ENCODE measurements at places on chromosomes 7 and 10. TPM values are rescaled to one million over a fixed set of nuclear protein-coding genes. Genes with fewer than 3 reads are reported as not detected.

DNA sequence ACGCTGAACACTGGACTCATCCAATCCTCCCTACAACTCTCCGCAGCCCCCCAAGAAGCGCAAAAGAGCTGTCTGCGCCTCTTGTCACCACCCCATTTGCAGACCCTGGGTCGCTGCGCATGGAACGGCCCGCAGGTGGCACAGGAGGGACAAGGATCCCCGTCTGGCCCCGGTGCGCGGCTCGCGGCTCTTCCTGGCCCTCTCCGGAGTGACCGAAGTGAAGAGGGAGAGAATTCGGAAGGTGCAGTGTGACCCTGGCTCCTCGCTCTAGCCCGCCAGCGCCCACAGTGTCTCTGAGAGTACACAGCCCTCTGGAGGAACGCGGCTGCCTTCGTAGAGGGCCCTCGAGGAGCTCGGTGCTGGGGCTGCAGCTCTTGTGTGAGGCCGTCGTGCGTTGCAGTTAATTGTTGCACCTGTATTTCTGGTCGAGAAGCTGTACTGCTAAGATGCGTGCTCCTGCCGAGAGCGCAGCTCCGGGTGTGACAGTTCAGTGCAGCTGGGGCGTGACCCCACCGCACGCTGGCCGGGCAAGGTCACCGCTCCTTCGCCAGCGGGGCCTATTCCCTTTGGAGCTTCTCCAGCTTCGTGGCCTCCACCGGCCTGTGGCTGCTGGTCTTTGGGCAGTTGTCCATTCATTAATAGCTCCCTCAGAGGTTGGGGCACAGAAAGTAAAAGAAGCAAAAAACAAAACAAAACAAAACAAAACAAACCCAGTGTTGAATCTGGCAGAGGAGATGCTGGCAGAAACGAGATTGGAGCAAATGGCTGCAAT lies 119.0 kb downstream of the SEC23IP start:
- no peaks in the 10 kb centered on the region for H3K36me3 ChIP-seq
- peak overlapping the region; percentile 32 for H3K4me3 ChIP-seq
- H3K4me1 ChIP-seq, result no peaks in the 10 kb centered on the region
- peaks cover 28% of the 10 kb centered on the region for H3K27me3 ChIP-seq

DNA sequence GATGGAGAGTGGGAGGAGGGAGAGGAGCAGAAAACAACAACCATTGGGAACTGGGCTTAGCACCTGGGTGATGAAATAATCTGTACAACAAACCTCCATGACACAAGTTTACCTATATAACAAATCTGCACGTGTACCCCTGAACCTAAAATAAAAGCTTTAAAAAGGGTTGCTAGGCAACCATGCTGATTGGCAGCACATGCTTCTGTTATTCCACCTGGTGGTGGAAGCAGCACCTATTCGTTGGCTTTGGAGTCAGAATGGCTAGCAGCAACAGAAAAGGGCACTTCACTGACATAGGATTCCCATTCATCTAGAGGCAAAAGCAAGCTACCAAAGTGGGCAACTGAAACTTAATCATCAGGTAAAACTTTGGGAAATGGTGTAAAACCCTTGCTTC lies 57.1 kb downstream of the RELN start:
- no peak for DNase-seq
- H3K4me3 ChIP-seq, result no peak overlapping the region
- H3K27ac ChIP-seq, result no peak overlapping the region
- H3K27me3 ChIP-seq, result no peaks in the 10 kb centered on the region
- no peaks in the 10 kb centered on the region for H3K4me1 ChIP-seq

CFAP69 gene
- total RNA-seq, result 0.79 TPM

GRCh38 chr7:115548756-115549155 lies 481.8 kb downstream of the TFEC start:
- no peak for DNase-seq
- no peak overlapping the region for H3K27ac ChIP-seq
- H3K4me3 ChIP-seq, result no peak overlapping the region
- no peaks in the 10 kb centered on the region for H3K36me3 ChIP-seq
- H3K27me3 ChIP-seq, result peaks cover 5% of the 10 kb centered on the region
- H3K4me1 ChIP-seq, result no peaks in the 10 kb centered on the region

DNA sequence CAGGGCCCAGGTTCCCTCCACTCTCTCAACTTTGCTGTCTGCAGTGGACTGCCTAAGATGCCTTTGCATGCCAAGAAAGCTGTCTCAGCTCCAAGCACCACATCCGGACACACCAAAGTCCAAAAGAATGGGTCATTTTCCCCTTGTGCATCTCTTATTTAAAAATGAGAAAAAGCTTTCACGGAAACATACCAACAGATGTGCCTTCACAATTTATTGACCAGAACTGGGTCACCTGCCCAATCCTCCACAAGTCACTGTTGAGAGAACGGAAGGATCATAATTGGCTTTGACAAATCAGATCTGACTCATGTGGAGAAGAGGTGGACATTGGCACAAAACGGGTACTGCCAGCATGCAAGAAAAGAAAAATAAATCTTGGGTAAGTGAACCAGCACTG lies 258.3 kb downstream of the SNX13 start:
- no peak overlapping the region for H3K27ac ChIP-seq
- H3K27me3 ChIP-seq, result no peaks in the 10 kb centered on the region
- H3K4me3 ChIP-seq, result no peak overlapping the region
- DNase-seq, result no peak
- no peaks in the 10 kb centered on the region for H3K4me1 ChIP-seq
- H3K36me3 ChIP-seq, result no peaks in the 10 kb centered on the region

DNA sequence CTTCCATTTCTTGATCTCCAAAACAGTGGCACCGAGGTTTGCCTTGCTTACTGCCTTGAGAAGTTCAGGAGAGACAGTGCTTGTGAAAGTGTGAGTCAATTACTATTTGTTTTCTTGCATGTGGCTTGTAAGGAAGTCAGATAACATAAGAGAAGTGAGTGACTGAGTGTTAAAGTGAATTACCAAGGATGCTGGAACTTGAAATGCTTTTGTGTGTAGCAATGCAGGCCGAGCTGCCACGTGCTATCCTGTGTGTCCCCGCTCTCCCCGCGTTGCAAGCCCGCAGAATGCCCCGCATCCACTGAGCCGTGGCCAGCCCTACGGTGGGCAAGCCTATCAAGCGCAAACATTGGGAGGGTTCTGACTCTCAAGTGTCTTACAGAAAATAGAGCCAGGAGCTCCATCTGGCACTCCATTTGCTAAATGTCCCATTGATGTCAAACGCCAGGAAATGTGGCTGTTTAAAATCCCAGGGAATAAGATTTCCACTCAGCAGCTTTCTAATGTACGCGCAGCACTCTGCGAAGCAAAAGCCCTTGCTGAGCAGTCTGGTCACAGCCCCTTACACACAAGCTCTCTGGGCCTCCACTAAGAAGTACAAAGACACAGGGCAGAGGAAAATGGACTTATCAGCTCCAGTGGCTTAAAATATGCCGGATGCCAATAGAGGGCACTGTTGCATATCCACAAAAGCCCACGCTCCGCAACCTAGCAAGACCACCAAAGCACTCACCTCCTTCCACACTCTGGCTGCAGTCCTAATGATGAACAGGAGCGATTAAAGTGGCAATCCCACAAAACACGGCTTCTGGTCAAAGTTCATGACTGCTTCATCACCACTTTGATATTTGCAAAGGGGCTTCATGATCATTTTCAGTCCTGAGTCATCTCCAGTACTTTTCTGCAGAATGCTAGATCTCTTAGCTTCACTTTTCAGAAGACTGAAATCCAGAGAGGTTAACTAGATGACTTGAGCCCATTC lies 158.0 kb upstream of the ITGB1 start:
- H3K4me3 ChIP-seq, result peak overlapping the region; percentile 57
- peaks cover 77% of the 10 kb centered on the region for H3K4me1 ChIP-seq
- peaks cover 3% of the 10 kb centered on the region for H3K36me3 ChIP-seq
- H3K27me3 ChIP-seq, result peaks cover 12% of the 10 kb centered on the region
- H3K27ac ChIP-seq, result peak overlapping the region; percentile 31
- DNase-seq, result no peak

- DNase-seq, result no peak
- peak overlapping the region; percentile 85 for H3K27ac ChIP-seq
- H3K4me3 ChIP-seq, result no peak overlapping the region
- peaks cover 47% of the 10 kb centered on the region for H3K36me3 ChIP-seq
Observed at GRCh38 chr10:61973906-61974305, 72.4 kb downstream of the ARID5B start.

SLC29A4 gene
- total RNA-seq, result 1.3 TPM

DNA sequence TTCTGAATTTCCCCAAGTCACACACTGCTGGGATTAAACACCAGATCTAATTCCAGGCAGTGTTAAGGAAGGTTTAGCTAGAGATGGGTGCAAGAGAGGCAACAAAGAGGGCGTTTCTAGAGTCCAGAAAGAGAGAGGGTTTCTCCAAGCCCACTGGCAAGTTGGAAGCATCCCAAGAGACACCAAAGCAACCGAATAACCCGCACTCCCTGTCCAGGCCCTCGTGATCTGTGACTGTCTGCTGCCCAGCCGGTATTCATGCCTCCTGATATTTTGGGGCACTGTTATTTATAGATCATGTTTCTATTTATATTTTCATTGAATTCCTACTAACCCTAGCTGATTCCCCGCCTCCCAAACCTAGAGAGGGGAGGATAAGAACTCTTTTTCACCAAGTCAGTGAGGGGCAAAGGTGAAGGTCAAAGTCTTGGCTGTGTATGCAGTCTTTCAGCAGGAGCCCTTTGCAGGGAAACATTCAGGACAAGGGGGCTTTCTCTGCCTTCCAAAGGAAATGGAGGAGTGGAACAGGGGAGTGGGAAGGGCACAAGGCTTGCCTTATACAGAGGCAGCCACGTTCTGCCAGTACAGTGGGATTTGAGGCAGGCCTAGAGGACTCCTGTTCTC lies 103.6 kb downstream of the SH3PXD2A start:
- no peak overlapping the region for H3K4me3 ChIP-seq
- H3K27ac ChIP-seq, result no peak overlapping the region
- no peaks in the 10 kb centered on the region for H3K27me3 ChIP-seq
- H3K4me1 ChIP-seq, result peaks cover 15% of the 10 kb centered on the region

- H3K36me3 ChIP-seq, result no peaks in the 10 kb centered on the region
- DNase-seq, result no peak
- H3K27me3 ChIP-seq, result no peaks in the 10 kb centered on the region
- no peak overlapping the region for H3K27ac ChIP-seq
Observed at GRCh38 chr7:82455295-82455694, 11.7 kb upstream of the CACNA2D1 start.

GRCh38 chr7:80060218-80060806 lies 74.3 kb upstream of the GNAI1 start:
- DNase-seq, result no peak
- H3K4me1 ChIP-seq, result no peaks in the 10 kb centered on the region
- H3K27me3 ChIP-seq, result peaks cover 8% of the 10 kb centered on the region

- no peak for DNase-seq
- no peak overlapping the region for H3K4me3 ChIP-seq
- H3K27me3 ChIP-seq, result peaks cover 18% of the 10 kb centered on the region
- H3K4me1 ChIP-seq, result peaks cover 24% of the 10 kb centered on the region
- H3K27ac ChIP-seq, result no peak overlapping the region
Observed at GRCh38 chr10:60962946-60963345, 19.0 kb upstream of the RHOBTB1 start.

DNA sequence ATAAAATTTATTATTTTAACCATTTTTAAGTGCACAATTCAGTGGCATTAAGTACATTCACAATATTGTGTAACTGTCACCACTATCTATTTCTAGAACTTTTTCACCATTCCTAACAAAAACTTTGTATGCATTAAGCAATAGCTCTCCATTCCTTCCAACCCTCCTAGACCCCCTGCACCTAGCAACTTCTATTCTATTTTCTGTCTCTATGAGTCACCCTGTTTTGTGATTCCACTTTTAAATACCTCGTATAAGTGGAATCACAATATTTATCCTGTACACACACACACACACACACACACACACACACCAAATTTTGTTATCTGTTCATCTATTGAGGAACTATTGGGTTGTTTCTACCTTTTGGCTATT lies 89.2 kb downstream of the ARID5B start:
- H3K36me3 ChIP-seq, result peaks cover 35% of the 10 kb centered on the region
- no peak for DNase-seq
- H3K4me1 ChIP-seq, result peaks cover 98% of the 10 kb centered on the region
- peak overlapping the region; percentile 95 for H3K27ac ChIP-seq
- H3K4me3 ChIP-seq, result peak overlapping the region; percentile 88

NAPEPLD gene
- total RNA-seq, result 10.9 TPM

GRCh38 chr7:44385434-44386138 lies 60.2 kb upstream of the CAMK2B start:
- peak overlapping the region; percentile 14 for H3K27ac ChIP-seq
- no peaks in the 10 kb centered on the region for H3K36me3 ChIP-seq
- DNase-seq, result no peak
- no peaks in the 10 kb centered on the region for H3K27me3 ChIP-seq
